Colonic mucosa (tissue), 4 donors: ENCODE measurements at places on chromosomes 2 and 18.
A peak's percentile ranks its signal among the peaks of the same experiment; 100 is the strongest.

- no peak for DNase-seq
- H3K36me3 ChIP-seq: no peaks in the 10 kb centered on the region
These were observed 535.7 kb upstream of the ZEB2 start for GRCh38 chr2:145055651-145056050.

DNA sequence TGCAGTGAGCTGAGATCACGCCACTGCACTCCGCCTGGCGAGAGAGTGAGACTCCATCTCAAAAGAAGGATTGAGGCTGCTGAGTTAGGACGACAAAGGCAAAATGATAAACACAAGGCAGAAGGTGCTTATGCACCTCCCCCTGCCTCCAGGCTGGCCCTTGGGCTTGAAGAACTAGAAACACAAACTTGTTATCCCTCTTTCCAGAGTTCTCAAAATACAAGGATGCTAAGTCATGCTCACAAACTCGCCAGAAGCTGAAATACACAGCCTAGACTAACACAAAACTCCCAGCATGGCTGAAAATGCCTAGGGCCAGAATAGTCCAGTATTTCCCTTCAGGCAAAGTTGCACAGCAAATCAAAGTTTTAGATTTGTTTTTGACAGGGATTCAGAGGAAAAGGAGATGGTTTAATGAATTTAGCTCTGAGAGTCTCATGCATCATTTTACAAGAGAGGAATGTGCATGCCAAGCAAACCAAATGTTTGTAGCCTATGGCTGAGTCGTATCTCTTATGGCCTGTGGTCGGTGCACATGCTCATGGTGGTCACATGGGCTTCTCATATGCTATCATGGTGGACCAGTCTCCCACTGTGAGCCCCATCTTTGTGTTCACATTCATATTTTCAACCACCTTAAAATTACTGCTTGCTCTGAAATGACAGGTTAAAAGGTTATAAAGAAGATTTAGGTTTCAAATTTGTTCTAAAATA lies 16.2 kb upstream of the MREG start:
- H3K36me3 ChIP-seq: no peaks in the 10 kb centered on the region
- H3K27ac ChIP-seq: no peak overlapping the region
- no peaks in the 10 kb centered on the region for H3K27me3 ChIP-seq
- no peak for DNase-seq

DNA sequence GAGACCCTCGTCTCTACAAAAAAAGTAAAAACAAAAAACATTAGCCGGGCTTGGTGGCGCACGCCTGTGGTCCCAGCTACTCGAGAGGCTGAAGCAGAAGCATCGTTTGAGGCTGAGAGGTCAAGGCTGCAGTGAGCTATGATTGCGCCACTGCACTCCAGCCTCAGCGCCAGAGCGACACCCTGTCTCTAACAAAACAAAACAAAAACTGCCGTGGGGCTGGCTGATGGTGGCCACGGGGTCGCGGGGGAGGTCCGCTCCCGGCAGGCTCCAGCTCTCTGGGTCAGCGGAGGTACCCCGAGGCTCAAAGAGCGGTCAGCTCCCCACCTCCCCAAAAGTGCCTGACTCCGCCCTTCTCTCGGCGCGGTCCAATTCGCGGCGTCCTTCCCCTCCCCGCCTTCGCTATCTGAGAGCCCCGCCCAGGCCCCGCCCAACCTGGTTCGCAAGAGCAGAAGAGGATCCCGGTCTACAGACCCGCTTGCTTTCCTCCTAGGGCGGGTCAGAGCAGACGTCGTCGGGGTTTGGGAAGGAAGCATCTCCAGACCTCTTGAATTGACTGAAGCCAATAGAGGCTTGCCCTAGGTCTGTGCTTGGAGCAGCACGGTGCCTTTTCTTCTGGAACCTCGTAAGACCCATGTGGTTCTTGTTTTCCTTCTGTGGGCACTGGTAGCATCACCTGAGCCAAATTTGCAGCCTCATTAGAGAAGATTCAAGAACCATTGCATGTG lies 7.8 kb downstream of the RAX start:
- peak overlapping the region; percentile 16 for H3K4me3 ChIP-seq
- peaks cover 72% of the 10 kb centered on the region for H3K27me3 ChIP-seq
- H3K27ac ChIP-seq: no peak overlapping the region
- no peak for DNase-seq
- no peaks in the 10 kb centered on the region for H3K36me3 ChIP-seq

GRCh38 chr2:190277234-190278112 lies 42.2 kb downstream of the HIBCH start:
- no peaks in the 10 kb centered on the region for H3K4me1 ChIP-seq
- no peaks in the 10 kb centered on the region for H3K27me3 ChIP-seq
- no peaks in the 10 kb centered on the region for H3K36me3 ChIP-seq
